ENCODE measurements at places on chromosomes 5 and 9. TPM values are rescaled to one million over a fixed set of nuclear protein-coding genes. Genes with fewer than 3 reads are reported as not detected.
A peak's percentile ranks its signal among the peaks of the same experiment; 100 is the strongest.

DNA sequence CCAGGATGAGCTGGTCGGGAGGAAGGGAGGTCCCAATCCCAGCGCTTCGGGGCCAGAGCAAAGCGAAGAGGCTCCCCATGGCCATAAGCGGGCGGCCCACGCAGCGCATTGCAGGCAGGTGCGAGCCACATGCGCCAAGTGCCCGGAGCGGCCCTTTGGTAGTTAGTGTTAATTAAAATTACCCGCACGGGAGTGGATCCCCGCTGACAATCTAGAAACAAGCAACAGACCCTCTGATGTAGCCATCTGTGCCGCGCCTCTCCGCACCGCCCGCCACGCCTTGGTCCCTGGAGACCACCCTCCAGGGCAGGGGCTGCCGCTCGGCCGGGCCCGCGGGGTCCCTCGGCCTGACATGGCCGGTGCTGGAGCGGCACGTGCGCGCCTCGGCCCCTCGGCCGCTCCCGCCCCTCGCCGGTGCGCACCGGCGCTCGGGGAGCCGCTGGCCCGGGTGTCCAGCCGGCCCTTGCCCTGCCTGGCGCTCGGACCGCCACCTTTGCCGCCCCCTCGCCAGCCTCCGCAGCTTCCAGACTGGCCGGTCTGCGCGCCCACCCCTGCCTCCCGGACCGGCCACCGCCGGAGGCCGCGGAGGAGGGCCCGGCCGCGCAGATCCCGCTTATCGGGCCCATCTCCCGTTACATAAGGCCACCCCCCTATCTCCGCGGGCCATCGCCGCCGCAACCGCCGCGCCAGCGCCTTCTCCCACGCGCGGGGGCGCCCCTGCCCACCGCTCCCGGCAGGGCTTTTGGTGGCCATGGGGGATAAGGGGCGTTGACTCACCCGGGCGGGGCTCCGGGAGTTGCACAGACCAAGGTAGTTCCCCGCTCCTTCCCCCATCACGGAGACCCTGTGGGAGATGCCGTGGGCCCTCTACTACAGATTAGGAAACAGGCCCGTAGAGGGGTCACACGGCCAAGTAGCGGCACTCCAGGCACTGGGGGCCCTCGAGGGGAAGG lies 1.9 kb upstream of the IL13 start:
- peak; percentile 40 for DNase-seq

- no peak for DNase-seq
Measured at GRCh38 chr9:98094316-98094715, 24.7 kb downstream of the TRIM14 start.

DNA sequence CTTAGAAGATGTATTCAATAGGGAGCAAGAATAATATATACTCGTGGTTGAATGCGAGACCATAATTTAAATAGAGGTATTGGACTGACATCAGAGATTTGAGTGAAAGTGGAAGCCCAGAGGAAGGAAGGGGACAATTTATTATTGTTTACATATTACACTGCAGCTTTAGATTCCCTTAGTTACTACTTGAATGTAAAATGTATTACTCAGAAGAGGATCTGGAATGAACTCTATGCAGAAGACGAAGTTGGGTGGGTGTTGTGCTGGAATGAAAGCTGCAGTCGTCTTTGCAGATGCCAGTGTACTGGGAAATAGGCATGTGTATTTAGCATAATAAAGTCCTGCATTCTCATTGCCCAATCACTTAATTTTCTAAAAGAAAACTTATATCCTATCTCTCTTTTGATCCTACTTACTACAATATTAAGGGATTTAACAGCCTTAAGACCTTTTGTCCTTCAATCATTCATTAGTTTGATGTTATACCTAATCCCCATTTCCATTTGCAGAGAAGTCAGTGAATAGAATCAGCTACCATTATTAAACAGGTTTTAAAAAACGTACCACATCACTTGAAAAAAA lies 570.7 kb upstream of the WWC1 start:
- no peak for DNase-seq

The SLC46A2 gene
- not detected for total RNA-seq

The TAS2R1 gene
- total RNA-seq = not detected

The MACIR gene
- total RNA-seq = 3.3 TPM

The CDX1 gene
- not detected for total RNA-seq
